ENCODE measurements at places on chromosomes 6 and 20. TPM values are rescaled to one million over a fixed set of nuclear protein-coding genes. Genes with fewer than 3 reads are reported as not detected.
A peak's percentile ranks its signal among the peaks of the same experiment; 100 is the strongest.

- no peak for DNase-seq
These were observed 135.0 kb upstream of the SGK1 start for GRCh38 chr6:134452906-134453305.

- DNase-seq, result no peak
These were observed 119.4 kb downstream of the RFPL4B start for GRCh38 chr6:112466373-112467151.

CALHM4 gene
- not detected for total RNA-seq

GRCh38 chr6:15444881-15445280 lies 199.0 kb downstream of the JARID2 start:
- DNase-seq, result no peak

GRCh38 chr20:58706975-58707681 lies 14.5 kb downstream of the NPEPL1 start:
- DNase-seq, result no peak

GRCh38 chr20:2899243-2899642 lies 26.0 kb downstream of the PTPRA start:
- DNase-seq, result no peak

- no peak for DNase-seq
These were observed 588.8 kb downstream of the MAFB start for GRCh38 chr20:40100261-40100660.

AGPAT4 gene
- total RNA-seq, result 11.3 TPM

- DNase-seq, result no peak
These were observed 41.0 kb downstream of the COX4I2 start for GRCh38 chr20:31678389-31679356.

DNA sequence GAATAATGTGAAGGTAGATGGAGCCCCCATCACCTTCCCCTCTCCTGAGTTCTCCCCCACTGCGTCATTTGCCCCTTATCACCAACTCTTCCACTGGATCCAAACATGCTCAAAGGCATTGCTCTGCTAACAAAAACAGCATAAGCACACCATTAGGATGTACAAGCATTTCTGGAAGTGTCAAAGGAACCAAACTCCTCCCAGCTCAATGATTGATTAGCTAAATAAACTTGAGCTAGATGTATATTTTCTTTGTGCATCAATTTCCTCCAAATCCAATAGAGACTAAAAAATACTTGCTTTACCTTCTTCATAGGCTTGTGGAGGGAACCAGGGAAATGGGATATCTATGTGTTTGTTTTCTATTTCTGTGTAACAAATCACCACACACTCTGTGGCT lies 248.4 kb upstream of the JARID2 start:
- DNase-seq, result no peak

- peak; percentile 80 for DNase-seq
These were observed 148.3 kb downstream of the HACE1 start for GRCh38 chr6:104711371-104711770.

DNA sequence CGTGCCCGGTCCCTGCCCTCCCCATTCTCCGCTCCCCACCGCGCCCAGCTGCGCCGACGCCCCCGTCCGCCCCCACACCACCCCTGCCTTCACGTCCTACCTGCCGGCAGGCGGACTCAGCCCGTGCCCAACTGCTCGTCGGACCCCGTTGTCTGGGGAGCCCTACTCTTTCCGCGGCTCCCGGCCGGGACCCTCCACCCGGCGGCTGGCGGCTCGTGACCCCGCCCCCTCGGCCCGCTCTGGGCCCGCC lies at the start of gene SERAC1:
Gene SERAC1, minus strand, starts transcription at position 223 of the 250 bp plus-strand sequence. CDS start 9,899 bp downstream, outside the sequence.
- DNase-seq, result no peak

GRCh38 chr6:25250878-25251277 lies 28.3 kb upstream of the CARMIL1 start:
- no peak for DNase-seq

GRCh38 chr6:168029459-168030217 lies 32.2 kb downstream of the KIF25 start:
- no peak for DNase-seq

DNA sequence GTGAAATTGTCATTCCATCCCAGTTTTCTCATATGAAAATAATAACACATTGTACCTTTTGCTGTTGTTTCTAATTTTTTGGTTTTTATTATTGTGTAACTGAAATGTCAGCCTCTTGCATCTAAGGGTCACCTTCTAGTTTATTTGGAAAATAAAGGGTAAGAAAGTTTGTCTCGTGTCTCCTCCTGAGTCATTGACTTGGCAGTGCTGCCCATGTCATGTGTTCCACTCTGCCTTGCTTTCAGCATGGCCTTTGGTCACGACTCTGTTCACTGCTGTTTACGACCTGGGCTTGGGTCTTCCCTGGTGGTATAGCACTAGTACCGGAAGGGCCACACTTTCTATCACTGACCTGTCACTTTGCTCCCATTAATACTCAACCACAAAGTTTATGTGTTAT lies 171.4 kb upstream of the RSPO3 start:
- no peak for DNase-seq

MATN4 gene
- total RNA-seq, result 0.17 TPM

ZBTB46 gene
- 41.2 TPM for total RNA-seq

SSTR4 gene
- not detected for total RNA-seq

- no peak for DNase-seq
These were observed 830 bp upstream of the CYP24A1 start for GRCh38 chr20:54174457-54175175.

GRCh38 chr6:2970034-2970685 lies 1.2 kb downstream of the SERPINB6 start:
- no peak for DNase-seq

DNA sequence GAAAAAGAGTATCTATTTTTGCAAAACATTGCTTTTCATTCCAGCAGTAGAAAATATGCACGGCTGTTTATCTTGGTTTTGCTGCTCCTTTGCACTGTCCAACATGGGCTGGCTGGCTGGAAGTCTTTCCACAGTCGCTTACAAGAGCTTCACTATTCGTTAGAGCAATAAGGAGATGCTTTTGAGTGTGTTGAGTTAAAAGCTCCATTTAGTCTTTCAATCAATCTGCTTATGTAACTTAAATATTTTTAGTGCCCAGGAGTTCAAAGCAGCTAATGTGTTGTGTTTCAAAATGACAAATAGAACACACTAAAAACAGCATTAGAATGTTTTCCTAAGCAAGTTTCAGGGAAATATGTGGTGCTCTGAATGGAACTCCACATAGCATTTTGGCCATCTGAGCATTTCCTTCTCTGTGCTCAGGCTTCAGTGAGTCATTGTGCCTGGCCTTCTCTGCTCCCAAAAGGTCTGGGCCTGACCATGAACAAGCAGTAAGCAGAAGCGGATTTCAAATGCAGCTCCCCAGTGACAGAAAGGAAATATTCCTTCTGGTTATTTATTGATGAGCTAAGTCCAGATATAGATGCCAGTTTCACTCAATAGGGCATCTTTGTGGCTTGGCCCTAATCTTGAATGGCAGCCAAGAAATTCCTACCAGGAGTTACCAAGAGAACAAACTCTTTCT lies 580.3 kb downstream of the TENT5A start:
- DNase-seq, result no peak

PHACTR1 gene
- 4.1 TPM for total RNA-seq

- peak; percentile 24 for DNase-seq
These were observed 2.2 kb downstream of the SRC start for GRCh38 chr20:37347891-37348791.

NR2E1 gene
- not detected for total RNA-seq

DNA sequence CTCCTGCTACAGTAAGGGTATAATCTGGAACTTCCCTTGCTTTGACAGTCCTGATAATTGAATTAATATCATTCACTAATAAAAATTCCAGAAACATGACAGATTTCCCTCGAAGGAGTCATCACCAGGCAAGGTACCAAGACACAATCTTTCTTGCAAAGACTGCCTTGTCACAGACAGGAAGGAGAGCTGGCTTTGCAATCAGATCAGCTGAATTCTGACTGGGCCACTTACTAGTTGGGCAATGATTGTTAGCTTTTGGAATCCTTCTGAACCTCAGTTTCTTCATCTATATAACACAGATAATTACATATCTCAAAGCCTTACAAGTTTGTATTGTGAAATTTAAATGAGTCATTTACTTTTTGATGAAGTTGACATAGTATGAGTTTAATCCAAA lies 344.2 kb downstream of the RFPL4B start:
- DNase-seq, result peak; percentile 62

GRCh38 chr6:151004383-151005024 lies 139.0 kb downstream of the MTHFD1L start:
- DNase-seq, result peak; percentile 99
